ENCODE measurements at places on chromosomes 4 and X.
A peak's percentile ranks its signal among the peaks of the same experiment; 100 is the strongest.

DNA sequence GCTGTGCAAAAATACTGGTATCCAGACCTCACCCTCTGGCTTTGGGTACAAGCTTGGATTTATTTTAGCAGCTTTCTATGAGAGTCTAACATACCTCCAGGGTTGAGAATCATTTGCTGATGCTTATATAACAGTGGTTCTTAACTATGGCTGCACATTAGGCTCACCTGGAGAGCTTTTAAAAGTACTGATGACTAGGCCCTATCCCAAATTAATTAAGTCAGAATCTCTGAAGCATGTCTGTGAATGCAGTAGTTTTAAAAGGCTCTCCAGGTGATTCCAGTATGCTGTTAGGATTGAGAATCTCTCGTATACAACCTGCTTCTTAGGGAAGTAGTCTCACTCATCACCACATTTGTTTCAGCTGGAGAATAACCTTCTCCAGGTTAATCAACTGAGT is 99.2 kb downstream of the PDHA2 start:
- no peak for DNase-seq

DNA sequence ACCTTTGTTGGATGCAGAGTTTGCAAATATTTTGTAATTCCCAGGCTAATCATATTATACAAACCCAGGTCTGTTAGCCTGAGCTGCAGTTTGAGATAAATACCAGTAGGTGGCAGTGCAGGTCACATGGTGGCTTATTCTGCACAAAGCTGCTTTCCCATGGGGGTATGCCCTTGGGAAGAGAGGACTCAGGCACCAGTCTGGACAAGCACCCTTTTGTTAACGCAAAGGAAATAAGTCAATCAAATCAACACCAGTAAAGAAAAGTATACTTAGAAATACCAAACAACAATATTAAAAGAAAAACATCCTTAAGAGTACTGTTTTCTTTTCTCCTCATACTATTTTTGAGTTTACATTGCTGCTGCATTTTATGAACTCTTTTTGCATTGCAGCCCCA is 389.0 kb upstream of the ZFP42 start:
- DNase-seq = no peak

GRCh38 chr4:55912249-55912648 is 36.5 kb upstream of the CEP135 start:
- no peak for DNase-seq

DNA sequence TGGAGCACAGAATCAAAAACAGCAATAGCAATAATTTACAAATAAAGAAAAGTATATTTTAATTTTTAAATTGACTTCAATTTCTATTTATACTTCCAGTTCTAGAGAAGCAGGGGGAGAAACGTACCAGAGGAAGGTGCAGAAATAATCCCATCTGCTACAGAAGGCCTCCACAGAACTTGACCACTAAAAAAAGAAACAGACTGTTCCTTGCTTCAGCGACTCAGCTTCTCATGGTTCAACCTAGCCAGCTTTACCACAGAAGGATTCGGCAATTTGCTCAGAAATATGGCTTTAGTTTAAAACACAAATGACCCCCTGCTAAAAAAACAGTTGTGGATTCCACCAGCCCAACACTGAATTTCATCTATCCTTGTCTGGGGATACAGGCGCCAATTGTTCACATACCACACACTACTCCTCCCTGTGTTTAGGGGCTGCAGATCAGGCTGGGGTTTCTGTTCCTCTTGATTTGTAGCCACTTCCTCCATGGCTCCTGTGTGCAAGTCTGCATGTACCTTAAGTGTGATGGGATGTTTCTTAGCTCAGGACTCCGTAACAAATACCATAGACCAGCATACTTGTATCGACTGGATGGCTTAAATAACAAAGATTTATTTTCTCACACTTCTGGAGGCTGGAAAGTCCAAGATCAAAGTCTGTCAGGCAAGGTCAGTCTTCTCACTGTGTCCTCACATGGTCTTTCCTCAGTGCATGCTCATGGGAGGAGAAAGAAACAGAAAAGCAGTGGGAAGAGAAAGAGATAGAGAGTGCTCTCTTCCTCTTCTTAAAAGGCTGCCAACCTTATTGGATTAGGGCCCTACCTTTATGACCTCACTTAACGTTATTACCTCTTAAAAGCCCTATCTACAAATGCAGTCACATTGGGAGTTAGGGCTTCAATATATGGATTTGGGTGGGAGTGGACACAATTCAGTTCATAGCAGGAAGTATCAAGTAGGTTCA is 79.1 kb downstream of the AMOT start:
- DNase-seq = no peak

DNA sequence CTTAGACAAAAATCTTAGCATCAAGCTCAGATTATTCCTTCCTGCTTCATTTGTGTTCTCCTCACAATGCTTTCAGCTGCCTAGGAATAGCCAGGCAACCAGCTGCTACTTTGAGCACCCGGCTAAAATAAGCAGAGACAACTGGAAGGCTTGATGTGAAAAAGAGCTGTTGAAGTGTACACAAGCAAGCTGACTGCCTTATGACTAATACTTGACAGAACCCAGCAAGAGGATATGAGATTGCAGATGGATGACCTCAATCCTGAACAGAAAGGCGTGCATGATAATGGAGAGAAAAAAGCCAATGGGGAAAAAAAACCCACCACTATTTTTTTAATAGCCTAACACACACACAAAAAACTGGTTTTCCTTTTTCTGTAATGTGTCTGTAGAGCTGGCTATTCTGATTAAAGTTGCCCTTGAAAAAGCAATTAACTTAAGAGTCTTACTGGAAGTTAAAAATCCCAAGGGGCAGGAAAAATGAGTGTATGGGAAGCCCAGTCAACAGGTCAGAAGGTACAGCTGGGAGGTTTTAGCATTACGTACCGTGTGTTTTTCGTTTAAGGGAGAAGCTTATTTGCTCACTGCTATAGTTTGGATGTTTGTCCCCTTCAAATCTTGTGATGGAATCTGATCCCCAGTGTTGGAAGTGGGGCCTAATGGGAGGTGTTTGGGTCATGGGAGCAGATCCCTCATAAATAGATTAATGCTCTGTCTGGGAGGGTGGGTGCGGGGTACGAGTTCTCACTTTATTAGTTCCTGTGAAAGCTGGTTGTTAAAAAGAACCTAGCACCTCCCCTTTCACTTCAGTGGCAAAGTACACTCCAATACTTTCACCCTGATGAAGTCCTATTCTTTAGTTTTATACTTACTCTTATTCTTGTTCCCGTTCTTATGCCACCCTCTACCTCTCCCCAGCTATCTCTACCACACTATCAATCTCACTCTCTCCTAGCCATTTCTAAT is 37.1 kb upstream of the HERC6 start:
- DNase-seq = peak; percentile 80

GRCh38 chr4:150033901-150034300 is 44.3 kb upstream of the DCLK2 start:
- DNase-seq = no peak

DNA sequence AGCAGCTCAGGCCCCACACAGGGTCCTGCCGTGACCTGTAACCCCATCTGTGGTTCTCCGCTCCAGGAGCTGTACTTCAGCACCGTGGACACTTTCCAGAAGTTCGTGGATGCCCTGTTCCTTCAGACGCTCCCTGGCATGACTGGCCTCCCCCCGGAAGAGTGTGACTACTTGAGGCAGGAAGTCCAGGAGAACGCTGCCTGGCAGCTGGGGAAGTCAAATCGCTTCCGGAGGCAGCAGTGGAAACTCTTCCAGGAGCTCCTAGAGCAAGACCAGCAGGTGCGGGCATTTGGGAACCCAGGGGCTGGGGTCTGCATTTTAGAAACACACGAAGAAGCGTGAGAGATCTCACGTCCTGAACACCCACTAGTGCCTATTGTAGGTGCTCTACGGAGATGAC is 72.5 kb downstream of the EVC start:
- DNase-seq = no peak

DNA sequence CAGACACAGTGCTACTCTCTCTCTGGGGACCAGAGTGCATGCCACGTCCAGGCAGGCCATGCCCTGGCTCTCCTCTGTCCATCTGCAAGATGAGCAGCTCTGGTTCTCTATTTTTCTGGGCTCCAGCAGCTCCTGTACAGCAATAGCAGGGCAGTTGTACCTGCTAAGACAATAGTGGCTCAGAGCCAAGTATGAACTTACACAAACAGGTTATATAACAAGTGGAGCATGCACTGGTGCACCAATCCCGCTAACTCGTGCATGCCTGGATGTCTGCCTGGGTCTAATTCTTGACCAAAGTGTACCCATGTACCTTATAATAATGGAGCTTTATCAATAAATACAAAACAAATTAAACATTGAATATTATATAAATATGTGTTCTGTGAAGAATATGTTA is 392.3 kb downstream of the CENPC start:
- DNase-seq = no peak

- no peak for DNase-seq
Observed at GRCh38 chrX:154022108-154022507, 2.4 kb upstream of the IRAK1 start.

- no peak for DNase-seq
Observed at GRCh38 chr4:51958199-51958968, 61.8 kb downstream of the LRRC66 start.

- DNase-seq = no peak
Observed at GRCh38 chrX:131783555-131784308, 239.4 kb upstream of the STK26 start.

- DNase-seq = no peak
Observed at GRCh38 chr4:172947594-172947993, 221.0 kb upstream of the GALNT7 start.

DNA sequence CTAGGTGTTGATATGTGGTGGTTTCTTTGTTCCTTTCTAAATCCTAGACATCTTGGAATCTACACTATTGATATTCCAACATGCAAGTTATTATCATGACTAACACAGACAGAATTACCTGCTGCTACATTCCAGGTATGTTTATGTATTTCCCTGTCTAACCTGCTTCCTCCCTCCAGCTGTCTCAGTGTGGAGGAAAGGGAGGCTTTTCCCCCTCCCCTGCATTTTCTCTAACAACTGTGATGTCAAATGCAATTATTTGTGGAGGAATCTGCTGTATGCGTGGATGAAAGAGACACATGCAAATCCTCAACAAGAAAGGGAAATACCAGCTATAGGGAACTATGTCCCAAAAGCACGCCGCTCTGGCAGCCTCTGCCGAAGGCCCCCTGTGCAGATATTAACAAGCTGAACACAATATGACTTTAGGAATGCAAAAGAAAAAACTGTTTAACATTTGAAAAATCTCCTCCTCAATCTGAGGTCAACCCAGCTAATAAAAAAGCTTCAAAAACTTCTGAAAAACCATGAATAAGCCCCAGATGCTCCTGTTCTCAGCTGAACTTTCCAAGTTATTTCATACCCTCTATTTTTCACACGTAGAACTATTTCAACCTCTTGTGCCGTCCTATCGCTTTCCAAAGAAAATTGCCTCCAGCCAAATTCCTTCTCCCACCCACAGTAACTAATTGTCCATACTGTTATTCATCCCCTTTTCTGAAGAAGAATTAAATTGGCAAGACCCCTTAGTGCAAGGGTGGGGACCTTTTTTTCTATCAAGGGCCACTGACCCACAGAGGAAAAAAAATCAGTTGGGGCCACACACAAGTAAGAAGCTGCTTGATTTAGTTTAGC is 225.1 kb upstream of the GPC4 start:
- no peak for DNase-seq

DNA sequence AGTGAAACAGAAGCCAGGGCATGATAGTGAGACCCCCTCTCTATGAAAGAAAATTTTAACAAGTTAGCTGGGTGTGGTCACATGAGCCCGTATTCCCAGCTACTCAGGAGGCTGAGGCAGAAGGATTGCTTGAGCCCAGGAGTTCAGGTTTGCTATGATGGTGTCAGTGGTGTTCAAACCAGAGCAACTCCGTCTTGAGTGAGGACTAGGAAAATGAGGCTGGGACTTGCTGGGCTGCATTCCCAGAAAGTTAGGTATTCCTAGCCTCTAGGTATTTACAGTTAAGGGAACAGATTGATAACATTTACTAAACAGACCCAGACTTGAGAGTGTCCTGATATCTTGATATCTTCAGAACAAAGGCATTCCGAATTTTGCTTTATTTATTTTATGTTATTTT is 37.0 kb upstream of the NOCT start:
- no peak for DNase-seq

GRCh38 chr4:142372530-142373260 is 473.4 kb downstream of the INPP4B start:
- no peak for DNase-seq

- peak; percentile 19 for DNase-seq
Observed at GRCh38 chr4:73068491-73069337, 802 bp downstream of the COX18 start.

GRCh38 chr4:174222266-174222872 is 61.1 kb downstream of the FBXO8 start:
- no peak for DNase-seq

GRCh38 chr4:5995901-5996623 is 22.2 kb downstream of the C4orf50 start:
- no peak for DNase-seq

DNA sequence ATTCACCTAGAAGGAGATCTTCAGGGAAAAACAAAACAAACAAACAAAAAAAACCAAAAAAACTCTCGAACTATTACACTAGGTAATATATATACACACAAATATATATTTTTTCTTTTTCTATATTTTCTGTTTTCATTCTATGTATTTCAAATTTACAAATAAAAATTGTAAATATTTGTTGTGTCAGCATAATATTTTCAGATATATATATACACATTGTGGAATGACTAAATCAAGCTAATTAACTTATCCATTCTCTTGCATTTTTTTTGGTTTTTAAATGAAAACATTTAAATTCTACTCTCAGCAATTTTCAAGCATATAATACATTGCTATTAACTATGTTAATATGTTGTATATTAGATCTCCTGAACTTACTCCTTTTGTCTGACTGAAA is 762.0 kb upstream of the PCDH10 start:
- no peak for DNase-seq

- DNase-seq = no peak
Observed at GRCh38 chr4:76205476-76205875, 8.1 kb downstream of the SCARB2 start.

DNA sequence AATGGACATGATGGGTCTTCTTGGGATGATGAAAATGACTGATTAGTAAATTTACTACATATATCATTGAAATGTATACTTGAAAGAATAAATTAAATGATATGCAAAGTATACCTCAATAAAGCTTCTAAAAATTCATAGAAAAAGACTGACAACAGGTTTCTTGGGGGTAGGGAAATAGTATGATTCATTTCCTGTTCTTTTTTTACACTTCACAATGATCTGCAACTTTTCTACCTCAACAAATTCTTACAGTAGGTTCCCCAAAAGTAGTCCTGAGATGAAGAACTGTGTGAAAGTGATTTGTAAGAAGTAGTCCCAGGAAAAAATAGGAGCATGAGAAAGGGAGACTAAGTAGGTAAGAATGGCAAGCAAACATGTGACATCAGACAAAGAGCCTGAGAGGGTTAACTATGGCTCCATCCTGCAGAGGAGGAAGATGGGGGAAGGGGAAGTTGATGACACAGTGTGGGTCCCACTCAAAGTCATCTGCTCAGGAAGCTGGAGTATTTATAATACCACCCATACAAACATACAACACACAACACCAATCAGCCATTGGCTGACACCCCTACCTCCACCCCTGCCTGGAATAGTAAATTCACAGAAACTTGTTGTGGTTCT is 73.9 kb downstream of the ARHGAP6 start:
- DNase-seq = no peak
